ENCODE measurements at places on chromosomes 5 and 9. TPM values are rescaled to one million over a fixed set of nuclear protein-coding genes. Genes with fewer than 3 reads are reported as not detected.

GRCh38 chr9:123778232-123778902 lies 151.6 kb downstream of the DENND1A start:
- no peaks in the 10 kb centered on the region for H3K36me3 ChIP-seq
- no peak overlapping the region for H3K27ac ChIP-seq
- H3K4me3 ChIP-seq: no peak overlapping the region

DNA sequence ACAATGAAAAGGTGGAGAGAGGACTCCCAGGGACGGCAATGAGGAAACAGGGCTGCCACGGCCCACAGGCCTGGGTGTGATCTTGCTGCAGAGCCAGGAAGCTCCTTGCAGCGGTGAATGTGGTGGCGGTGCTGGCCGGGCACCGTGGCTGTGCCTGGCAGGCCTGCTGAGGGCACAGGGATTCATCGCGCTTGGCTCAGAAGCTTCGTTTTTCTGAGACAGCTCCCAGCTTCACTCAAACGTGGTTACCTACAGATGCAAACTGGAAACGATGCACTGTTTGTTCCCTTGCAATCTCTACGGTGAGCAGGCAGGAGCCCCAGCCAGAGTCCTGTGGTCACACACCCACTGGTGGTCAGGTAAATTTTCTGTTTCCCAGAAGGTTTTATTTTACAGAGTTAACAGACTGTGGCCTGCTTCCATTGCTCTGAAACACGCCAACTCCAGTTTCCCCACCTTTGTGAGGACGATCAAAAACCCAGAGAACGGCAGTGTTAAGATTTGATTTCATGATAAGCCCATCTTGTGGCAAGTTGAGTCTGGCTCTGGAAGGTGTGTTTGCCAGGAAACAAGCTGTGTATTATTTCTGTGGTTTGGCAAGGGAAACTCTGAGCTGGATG lies 183.9 kb downstream of the AUH start:
- no peaks in the 10 kb centered on the region for H3K36me3 ChIP-seq
- no peak overlapping the region for H3K4me3 ChIP-seq

DNA sequence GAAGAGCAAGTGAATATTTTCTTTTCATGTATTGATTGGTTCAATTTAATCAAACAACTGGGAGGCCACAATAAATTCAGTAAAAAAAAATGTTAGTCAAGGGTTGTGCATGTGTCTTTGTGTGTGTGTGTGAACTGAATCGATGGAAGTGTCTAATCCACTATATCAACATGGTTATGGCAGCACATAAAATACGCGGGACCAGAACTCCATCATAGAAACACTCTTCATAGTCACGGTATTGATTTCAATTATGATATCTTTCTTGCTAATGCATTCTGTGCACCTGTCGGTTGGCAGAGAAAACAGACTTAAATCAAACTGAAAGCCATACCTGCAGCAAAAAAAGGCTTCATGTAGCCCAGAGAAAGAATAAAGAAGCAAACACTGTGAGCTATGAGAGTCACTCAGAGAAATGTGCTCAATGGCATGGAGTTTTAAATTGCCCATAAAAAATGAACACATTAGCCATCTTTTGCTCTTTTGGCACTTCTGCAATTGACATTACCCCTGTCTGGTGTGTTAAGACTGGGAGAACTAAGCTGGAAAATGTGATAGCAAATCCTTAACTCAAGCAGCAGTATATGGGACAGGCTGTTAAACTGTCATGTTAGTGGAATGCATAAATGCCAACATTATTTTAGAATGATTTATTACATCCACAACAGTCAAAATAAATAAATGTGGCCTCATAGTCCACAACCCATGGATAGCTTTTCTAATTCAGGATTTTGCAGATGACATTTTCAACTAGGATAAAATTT lies 642.4 kb upstream of the C9orf72 start:
- H3K27ac ChIP-seq: no peak overlapping the region
- H3K27me3 ChIP-seq: no peaks in the 10 kb centered on the region
- H3K4me1 ChIP-seq: no peaks in the 10 kb centered on the region
- H3K4me3 ChIP-seq: no peak overlapping the region

Gene PCDHB10
- total RNA-seq: 2.9 TPM

Gene PRDM9
- total RNA-seq: not detected
